Central memory CD8-positive, alpha-beta T cell (primary cell): ENCODE measurements at places on chromosomes 5 and 9.
A peak's percentile ranks its signal among the peaks of the same experiment; 100 is the strongest.

- no peak for DNase-seq
Measured at GRCh38 chr5:76582230-76583162, 40.7 kb downstream of the F2RL2 start.

DNA sequence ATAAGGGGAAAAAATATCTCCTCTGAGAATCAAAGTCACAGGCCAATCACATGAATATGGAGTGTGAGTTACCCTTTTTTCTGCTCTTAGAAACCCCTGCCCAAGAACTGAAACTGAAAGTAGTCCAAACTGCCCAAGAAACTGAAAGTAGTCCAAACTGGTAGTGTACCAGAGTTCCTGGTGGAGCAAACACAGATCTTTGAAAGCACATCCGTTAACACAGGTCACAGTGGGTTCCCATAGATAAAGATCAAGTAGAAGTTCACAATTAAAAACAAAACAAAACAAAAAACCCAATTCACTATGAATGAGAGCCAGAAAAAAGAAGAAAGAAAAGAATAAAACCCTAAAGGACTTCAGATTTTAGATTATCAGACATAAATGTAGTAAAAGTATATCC lies 332.4 kb upstream of the EFNA5 start:
- no peak for DNase-seq

- no peak for DNase-seq
Measured at GRCh38 chr5:136453986-136454758, 88.8 kb upstream of the TRPC7 start.

DNA sequence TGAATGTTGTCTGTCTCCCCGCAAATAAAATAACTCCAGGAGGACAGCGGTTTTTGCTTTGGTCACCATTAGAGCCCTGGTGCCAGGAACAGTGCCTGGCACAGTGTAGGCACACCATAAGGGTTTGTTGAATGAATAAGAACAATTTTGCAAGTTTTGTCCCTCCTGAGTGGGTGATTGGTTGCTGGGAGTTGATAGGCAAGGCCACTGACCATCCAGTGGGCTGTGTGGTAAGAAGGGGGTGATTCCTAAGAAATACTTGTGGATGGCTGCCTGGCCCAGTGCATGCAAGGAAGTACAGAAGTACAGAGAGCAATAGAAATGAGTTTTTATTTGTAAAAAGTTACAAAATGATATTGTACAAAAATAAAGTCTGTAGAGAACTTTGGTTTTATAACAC lies 27.5 kb downstream of the GDNF start:
- no peak for DNase-seq

DNA sequence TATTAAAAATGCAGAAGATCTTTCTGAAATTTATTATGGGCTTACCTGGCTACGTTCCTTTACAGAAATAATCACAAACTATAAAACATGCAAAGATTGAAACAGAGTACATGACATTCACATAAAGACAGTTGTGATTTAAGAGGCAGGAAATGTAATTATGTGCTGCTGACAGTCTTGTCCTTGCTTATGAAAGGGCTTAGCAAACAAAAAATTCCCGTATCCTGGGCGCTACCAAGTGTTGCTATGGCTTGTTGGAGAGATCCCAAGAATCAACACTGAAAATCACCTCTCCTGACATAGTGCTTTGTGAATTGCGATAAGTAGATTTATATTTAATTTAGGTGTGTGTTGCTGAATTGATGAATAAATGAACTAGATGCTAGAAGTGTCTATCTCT lies 352.5 kb upstream of the C9orf72 start:
- no peak for DNase-seq

DNA sequence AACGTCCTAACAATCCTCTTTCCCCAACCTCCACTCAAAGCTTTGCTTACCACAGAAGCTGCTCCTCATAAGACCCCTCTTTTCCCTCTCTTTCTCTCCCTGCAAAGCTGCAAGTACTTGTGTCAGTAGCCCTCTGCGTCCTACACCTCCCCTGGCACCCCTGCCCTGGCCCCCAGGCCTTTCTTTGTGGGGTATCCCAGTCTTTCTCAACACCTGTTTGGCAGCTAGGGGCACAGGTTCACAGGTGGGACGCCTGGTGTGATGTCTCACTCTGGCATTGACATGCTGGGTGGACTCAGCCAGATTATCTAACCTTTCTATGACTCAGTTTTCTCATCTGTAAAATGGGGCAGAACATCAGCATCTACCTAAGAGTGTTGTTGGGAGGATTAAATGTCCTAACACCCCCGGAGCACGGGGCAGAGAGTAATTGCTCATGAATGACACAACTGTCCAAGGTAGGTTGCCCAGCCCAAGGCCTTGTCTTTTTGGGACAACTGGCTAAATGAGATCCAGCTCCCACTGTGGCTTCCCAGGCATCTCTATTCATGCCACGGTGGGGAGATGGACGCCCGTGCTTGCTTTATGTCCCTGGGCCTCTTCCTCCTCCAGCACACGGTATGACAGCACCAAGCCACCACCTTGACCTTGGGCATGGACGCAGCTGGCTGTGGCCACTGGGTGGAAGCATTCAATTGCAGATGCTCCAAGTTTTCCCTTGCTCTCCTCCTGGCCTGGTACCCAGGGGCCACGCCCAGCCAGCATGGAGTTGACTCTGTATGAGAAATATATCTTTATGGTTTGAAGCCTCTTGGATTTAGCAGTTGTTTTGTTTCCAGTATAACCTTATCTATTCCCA lies 190.4 kb downstream of the RGS3 start:
- no peak for DNase-seq

- no peak for DNase-seq
Measured at GRCh38 chr5:39341896-39342295, 22.4 kb downstream of the C9 start.

- DNase-seq = no peak
Measured at GRCh38 chr5:114223866-114224265, 138.0 kb upstream of the KCNN2 start.

GRCh38 chr5:132001647-132002561 lies 9.6 kb downstream of the ACSL6 start:
- no peak for DNase-seq

- DNase-seq = no peak
Measured at GRCh38 chr9:137665697-137666512, 47.1 kb downstream of the EHMT1 start.

- no peak for DNase-seq
Measured at GRCh38 chr9:130421802-130422276, 22.9 kb upstream of the ASS1 start.

GRCh38 chr5:139746691-139747582 lies 48.7 kb upstream of the PSD2 start:
- DNase-seq = peak; percentile 74

DNA sequence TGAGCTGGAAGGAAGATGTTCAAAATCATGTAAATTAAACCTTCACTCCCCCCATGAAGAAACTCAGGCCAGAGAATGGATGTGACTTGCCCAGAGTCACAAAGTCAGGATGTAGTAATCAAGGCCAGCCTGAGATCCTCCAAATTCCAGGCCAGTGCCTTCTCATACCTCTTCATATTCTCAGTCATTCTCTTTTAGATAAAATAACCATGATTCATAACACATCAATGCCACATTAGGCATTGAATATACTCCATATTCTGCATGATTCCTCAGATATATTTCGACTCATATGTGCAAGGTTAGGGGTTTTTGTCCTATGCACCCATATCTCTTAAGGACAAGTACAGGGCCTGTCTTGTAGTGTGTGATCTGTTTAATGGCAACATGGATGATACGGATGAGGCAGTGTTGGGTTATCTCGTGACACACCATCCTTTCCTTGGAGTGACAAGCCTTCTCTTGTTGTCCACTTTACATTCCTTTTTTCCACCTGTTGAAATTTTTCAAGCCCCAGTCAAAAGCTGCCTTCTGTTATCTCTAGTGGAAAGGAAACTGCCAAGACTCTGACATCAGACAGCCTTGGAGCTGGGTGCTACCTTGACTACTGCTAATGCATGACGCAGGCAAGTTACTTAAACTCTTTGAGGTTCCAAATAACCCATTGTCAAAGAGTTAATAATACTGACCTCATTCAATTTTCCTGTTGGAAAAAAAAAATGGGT lies 227.5 kb upstream of the NR4A3 start:
- DNase-seq = no peak

DNA sequence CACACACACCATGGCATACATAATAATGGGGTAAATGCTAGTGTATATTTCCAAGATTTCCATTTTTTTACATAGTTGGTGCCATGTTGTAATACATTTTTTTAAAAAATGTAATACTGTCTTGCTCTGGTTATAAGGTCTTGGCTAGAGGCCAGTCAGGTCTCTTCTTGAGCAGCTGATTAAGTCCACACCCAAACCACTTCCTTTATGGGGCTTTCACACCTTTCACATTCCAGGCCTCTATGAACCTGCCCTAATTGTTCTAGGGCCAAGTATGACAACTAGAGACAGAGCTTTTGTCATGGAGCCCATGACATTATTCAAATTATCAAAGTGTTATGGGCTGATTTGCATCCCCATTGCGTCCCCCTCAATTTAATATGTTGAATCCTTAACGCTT lies 495.6 kb upstream of the CTNND2 start:
- DNase-seq = no peak

DNA sequence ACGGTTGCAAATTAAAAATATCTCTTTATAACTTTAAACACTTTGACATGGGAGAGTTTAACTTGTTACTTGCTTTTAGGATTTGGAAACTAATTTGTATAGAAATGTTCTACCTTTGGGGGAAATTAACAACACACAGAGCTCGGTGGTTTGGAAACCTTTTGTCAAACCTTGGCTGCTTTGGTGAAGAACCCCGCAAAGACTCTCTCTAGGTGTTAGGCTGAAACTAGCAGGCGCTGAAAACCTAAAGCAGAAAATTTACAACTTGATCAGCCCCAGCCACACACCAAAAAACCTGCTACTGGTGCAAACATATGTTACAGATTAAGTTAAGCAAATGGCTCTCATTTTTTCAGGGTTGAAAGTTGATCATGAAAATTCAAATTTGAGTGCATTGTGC lies 25.8 kb downstream of the NR2F1 start:
- DNase-seq = no peak

DNA sequence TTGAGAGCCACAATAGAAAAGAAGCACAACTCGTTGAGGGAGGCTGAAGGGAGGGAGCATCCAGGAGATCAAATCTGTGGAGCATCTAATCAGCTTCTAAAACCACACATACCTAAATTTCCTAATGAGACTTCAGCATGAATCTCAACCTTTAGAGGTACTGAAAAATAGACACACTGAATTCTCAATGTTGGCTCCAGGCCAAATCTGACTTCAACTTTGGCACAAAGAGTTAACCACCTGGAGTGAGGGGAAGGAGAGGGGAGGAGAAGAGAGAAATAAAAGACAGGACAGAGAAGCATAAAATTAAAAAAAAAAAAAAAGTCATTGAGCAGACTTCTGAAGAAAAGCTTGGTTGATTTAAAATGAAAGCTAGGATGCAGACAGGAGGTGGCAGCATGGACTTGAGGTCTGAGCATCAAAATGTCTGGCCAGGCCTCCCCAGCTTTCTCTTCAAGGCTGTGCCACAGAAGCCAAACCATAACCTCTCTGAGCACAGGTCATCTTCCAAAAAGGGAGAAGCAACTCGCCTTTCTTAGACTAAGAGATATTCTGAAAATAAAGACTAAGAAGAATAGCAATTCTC lies 205.6 kb downstream of the DENND1A start:
- no peak for DNase-seq

GRCh38 chr5:106393276-106393675 lies 1277.5 kb downstream of the EFNA5 start:
- no peak for DNase-seq

GRCh38 chr9:131180454-131180853 lies 55.1 kb downstream of the NUP214 start:
- no peak for DNase-seq

DNA sequence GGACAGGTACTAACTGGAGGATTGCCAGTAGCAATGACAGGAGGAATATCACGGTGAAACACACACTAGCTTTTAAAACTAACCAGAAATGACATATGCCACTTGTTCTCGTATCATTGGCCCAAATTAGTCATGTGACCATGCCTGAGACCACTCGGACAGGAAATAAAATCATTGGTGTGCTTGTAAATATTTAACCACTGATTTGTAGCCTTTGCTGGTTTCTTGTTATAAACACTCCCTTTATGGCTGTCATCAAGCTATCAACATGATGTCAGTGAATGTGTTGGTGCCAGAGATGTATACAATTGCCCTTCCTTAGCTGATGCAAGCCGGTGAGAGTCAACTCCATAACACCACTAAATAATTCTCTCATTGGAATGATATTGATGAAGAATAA lies 123.7 kb upstream of the ANKH start:
- no peak for DNase-seq

GRCh38 chr5:138275379-138275782 lies 960 bp upstream of the GFRA3 start:
- no peak for DNase-seq

DNA sequence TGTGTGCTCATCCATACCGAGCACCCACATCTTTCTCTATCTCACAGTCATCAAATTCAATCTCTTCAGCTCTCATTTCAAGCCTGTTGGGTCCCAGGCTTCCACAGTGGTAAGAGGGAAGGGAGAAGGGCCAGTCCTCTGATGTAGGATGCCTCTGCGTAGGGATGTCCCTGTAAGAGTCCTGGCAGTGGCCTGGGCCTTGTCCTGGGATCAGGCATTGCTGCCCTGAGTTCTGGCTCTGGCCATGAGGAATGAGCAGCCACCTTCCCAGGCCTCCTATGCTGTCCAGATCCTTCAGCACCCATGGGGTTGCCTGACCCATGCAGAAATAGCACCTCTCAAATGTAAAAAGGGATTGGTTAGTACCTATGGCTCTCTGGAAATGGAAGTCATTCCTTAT lies 121.2 kb downstream of the EFNA5 start:
- DNase-seq = no peak

DNA sequence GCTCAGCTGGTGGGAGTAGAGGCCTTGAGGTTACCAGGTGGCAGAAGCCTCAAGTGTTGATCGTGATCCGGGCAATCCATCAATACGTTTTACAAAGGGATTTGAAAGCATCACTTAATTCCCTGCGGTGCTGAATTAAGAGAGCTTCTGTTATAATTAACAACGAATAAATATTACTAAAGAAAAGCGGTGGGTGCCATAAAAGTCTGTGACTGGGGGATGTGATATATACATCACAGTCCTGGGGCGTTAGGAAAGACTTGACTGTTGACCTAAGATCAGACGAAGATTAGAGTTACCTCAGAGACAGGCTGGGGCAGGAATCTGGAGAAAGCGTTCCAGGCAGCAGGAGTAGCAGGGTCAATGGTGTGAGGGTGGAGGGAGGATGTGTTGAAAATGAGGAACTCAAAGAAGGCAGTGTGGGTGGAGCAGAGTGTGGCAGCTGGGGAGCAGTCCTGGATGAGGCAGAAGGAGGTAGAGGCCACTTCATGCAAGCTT lies 6.7 kb upstream of the C5orf63 start:
- DNase-seq = no peak

GRCh38 chr5:163696579-163696887 lies 191.1 kb downstream of the MAT2B start:
- DNase-seq = no peak

DNA sequence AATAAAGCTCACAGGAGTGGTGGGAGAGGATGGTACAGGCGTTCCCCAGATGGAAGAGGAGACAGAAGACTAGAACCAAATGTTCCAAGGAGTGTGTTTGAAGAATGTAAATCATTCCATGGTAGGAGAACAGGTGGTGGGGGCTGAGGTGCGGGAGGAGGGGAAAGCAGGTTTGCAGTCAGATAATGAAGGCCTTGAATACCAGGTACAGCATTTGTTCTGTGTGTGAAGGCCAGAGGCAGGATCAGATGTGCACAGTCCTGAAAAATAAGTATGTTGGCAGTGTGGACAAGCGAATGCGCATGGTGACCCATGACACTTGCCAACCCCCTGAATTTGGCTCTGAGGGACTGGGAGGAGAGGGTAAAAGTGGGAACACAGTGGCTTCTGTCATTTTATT lies 59.9 kb upstream of the ALDH1B1 start:
- DNase-seq = no peak

- no peak for DNase-seq
Measured at GRCh38 chr9:22580788-22581187, 134.2 kb downstream of the DMRTA1 start.
